M059J (cell line): ENCODE measurements at places on chromosomes 1 and 21. TPM values are rescaled to one million over a fixed set of nuclear protein-coding genes. Genes with fewer than 3 reads are reported as not detected.
A peak's percentile ranks its signal among the peaks of the same experiment; 100 is the strongest.

GRCh38 chr1:32063261-32063681 lies 9.5 kb upstream of the TMEM39B start:
- peak; percentile 76 for DNase-seq

- DNase-seq = no peak
Observed at GRCh38 chr1:59516881-59517280, 220.0 kb downstream of the FGGY start.

DNA sequence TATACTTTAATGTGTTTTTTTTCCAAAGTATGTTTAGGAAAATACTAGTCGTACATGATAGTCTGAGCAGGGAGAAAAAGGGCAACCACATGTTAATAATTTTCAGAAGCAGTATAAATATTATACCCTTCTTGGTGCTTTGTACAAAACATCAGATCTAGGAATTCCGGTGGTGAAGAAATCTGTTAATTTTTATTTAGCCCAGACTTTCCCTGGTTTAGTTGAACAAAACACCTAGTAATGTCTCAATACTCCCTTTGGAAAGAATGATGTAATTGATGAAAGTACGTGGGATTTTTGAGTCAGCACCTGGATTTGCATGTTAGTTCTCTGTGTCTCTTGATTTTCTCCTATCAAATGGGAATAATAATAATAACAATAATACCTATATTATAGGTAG lies 38.4 kb upstream of the KCNK2 start:
- no peak for DNase-seq

The LRRC39 gene
- 0.07 and 0.20 TPM in 2 replicates for total RNA-seq

The MROH7 gene
- not detected in 2 replicates for total RNA-seq

The S1PR1 gene
- total RNA-seq = 6.8 and 6.9 TPM in 2 replicates
